Right renal pelvis (tissue), 4 donors: ENCODE measurements at places on chromosomes 1 and 21. TPM values are rescaled to one million over a fixed set of nuclear protein-coding genes. Genes with fewer than 3 reads are reported as not detected.

- DNase-seq: no peak
These were observed 50.1 kb downstream of the COL18A1 start for GRCh38 chr21:45454926-45455673.

DNA sequence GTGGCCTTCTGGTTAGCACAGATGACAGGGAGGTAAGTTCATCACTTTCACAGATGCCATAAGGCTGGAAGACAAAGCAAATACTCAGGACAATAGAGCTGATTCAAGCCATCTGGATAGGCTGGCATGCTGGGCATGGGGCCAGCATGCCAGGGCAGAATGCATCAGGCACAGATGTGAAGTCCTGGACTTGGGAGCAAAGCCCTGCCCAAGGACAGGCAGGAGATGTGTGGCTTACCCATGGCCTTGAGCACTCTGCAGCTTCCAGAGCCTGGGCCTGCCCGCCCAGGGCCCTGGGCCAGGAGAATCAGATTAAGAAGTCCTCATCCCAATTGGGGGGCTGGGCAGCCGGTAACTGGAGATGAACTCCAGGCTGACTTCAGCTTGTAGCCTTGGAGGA is 135.7 kb upstream of the ZC3H12A start:
- DNase-seq: no peak

GRCh38 chr1:170556917-170557316 is 25.0 kb downstream of the GORAB start:
- DNase-seq: no peak

GRCh38 chr1:165416876-165417275 is 28.1 kb downstream of the RXRG start:
- no peak for DNase-seq

- DNase-seq: no peak
These were observed 155.3 kb downstream of the ROR1 start for GRCh38 chr1:63929106-63929478.

Gene RBBP5
- 20.6 TPM for polyA plus RNA-seq

Gene IQGAP3
- 11.6 TPM for polyA plus RNA-seq

Gene ZNF683
- polyA plus RNA-seq: not detected

Gene TRIM58
- 1.3 TPM for polyA plus RNA-seq
